ENCODE measurements at places on chromosomes 12 and 14.

GRCh38 chr14:90294872-90295271, 36.9 kb downstream of the NRDE2 start:
- no peak for DNase-seq

- no peak for DNase-seq
Observed at GRCh38 chr12:105076913-105077312, 7.3 kb downstream of the ALDH1L2 start.

DNA sequence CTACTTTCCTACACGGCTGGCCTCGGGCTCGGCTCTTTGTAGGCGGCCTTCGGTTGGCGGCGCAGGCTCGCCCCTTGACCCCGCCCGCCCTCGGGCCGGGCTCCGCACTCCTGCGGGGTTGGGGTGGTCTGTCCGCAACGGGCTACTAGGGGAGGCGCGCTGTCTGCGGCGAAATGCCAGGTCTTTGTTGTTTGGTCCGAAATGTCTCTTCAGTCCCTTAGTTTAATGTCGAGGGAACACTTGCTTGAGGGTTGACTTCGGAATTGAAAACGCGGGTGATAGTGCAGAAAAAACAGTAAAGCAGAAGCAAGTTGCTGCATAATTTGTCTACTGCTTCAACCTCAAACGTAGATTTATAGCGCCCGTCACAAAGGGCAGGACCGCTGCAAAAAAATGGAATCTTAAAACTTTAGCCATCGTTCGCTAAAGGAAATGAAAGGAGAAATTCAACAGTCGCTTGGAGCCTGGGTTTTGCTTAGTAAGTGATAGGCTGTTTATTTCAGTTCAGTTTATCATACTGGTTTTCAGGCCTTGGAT, 390 bp downstream of the JKAMP start:
- peak; percentile 51 for DNase-seq

GRCh38 chr12:123164222-123164621, 13.3 kb upstream of the PITPNM2 start:
- DNase-seq = no peak

- DNase-seq = peak; percentile 85
Observed at GRCh38 chr12:121917950-121918678, at the start of gene CFAP251. TSS of gene CFAP251 (plus strand) at chr12:121918592. CDS start at chr12:121921306, 2,714 bp downstream.

DNA sequence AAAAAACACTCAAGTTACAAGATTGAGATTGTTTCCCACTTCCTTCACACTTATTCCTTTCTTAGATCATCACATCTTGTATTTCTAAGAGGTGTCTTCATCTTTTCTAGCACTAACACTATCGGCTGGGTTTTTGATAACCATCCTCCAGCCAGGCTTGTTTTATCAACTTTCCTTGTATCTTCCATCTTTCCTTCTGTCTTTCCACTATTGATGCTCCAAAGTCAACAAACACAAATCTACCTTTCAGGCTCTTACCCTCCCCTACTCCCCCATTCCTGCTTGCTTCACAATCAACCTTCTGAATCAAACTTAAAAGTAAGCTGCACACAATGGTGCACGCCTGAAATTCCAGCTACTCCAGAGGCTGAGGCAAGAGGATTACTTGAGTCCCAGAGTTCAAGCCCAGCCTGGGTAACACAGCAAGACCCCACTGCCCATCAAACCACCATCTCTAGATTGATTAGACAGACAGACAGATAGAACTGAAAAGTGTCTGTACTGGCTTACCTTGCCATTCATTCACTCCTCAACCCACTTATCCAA, 12.9 kb downstream of the MED13L start:
- no peak for DNase-seq

DNA sequence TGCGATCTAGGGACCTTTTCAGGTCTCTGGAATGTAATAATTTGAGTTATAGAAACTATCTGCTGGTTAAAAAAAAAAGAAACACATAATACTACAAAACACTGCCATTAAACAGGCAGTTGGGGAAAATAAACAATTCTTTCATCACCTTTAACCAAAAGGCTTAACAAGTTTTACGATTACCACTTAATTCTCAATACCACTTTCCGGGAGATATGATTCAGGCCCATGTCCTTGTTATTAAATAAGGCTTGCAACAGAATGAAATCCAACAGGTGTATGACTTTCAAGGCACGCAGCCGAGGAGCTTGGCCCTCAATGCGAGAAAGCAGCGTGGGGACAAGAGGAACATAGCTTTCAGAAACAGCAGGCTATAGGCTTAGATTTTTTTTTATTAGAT, 5.6 kb upstream of the GLRX5 start:
- DNase-seq = no peak

GRCh38 chr14:37413504-37414003, 181.5 kb downstream of the FOXA1 start:
- no peak for DNase-seq

GRCh38 chr14:21220874-21221477, 48.3 kb downstream of the HNRNPC start:
- DNase-seq = peak; percentile 18

GRCh38 chr12:124868252-124869058, 4.8 kb upstream of the SCARB1 start:
- DNase-seq = no peak

GRCh38 chr12:68768431-68768939, 22.5 kb downstream of the SLC35E3 start:
- DNase-seq = no peak

- no peak for DNase-seq
Observed at GRCh38 chr12:92142251-92142926, 3.3 kb downstream of the BTG1 start.

- no peak for DNase-seq
Observed at GRCh38 chr14:103721334-103722120, 5.9 kb downstream of the ZFYVE21 start.

GRCh38 chr14:66709291-66709690, 201.3 kb downstream of the GPHN start:
- no peak for DNase-seq

- no peak for DNase-seq
Observed at GRCh38 chr12:34348064-34348463, 325.8 kb downstream of the ALG10 start.

DNA sequence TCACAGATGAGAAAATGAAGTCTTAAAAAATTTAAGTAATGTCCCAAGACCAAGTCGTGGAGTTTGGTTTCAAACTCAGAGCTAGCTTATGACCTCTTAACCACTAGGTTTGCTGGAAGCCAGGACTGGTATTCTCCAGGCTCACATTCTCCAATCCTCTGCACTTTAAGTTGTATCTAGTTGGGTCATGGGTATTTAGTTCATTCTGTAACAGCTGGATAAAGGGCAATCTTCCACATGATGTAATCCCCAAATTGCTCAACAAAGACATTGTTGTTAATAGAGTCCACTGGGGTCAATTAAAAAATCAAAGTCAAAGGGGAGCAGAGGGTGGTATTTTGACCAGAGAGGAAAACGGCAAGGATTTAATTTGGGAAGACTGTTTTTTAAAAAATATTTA, 17.8 kb upstream of the GAS2L3 start:
- DNase-seq = no peak

GRCh38 chr14:74954232-74954946, 1.0 kb downstream of the PGF start:
- DNase-seq = no peak

GRCh38 chr12:62899568-62900390, 35.2 kb downstream of the PPM1H start:
- DNase-seq = no peak
